ENCODE measurements at places on chromosomes 12 and 14.

GRCh38 chr14:70791971-70792370 is 17.3 kb downstream of the MAP3K9 start:
- no peak for DNase-seq

GRCh38 chr12:90129366-90130030 is 420.9 kb upstream of the ATP2B1 start:
- no peak for DNase-seq

DNA sequence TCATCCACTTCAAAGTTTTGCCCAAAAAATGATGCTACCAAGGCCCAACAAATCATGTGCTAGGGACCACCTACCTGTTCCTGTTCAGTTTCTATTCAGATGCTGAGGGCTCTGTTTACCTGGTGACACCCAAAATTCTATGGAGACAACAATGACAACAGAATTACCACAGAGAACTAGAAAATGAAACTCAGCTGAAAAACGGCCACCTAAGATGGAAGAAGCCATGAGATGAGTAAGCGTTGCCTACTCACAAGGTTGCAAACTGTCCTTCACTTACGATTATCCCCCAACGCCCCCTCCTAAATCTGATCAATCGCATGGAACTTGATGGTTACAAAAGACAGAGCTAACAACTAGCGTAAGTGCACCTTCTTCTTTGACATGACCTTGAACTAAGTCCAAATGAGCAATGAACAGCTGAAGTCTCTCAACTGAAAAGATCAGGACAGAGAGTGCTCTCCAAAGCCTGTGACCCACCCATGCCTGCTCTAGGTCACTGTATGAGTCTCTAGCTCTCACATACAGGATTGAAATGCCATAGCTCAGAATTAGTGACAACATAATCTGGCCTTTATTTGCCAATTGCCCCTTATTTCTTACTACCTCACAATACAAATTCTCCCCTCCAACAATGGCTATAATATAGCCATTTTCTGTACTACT is at the start of gene RNASE11:
Gene RNASE11 (minus strand): TSS at position 513 of the 666 bp plus-strand sequence.
- no peak for DNase-seq

DNA sequence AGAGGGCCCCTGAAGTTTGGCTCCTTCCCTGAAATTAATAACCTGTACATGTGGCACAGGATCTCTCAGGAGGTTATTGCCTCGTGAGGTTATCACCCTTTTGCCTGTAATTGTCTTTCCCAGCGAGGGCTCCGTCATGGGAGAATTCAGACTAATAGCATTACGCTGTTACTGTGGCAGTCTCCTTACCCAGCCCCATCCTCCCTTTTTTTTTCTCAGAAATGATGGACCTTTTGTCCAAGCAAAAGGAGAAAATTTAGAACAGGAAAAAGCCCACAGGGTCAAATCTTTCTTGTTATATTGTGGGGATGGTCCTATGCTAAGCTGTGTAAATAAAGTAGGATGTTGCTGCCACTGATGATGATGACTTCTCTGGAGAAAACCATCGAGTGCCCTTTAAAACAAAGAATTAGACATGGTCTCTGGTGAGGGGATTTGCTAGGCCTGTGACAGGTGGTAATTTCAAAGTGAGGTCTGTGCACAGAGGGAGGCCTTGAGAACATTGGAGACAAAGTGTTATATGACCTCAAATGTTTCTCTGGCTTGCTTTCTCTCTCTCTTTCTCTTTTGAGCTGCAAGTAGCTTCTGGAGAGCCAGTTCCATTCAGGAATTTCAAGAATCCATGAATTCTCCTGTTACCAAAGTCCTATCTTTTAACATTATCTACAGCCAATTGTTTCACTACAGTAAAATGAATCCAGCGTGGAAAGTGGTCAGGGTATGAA is 357.2 kb downstream of the BMP4 start:
- DNase-seq = no peak

GRCh38 chr14:54688229-54688628 is 121.3 kb downstream of the SAMD4A start:
- no peak for DNase-seq

Data from stimulated activated CD8-positive, alpha-beta memory T cell treated with anti-CD3 and anti-CD28 coated beads, Interleukin-4, amount 100 ng/mL, for 1 hour (primary cell).